ENCODE measurements at places on chromosomes 2 and 18. TPM values are rescaled to one million over a fixed set of nuclear protein-coding genes. Genes with fewer than 3 reads are reported as not detected.

FOXI3 gene
- total RNA-seq, result not detected

CDK15 gene
- 0.11 TPM for total RNA-seq

SNRPD1 gene
- total RNA-seq, result 13.7 TPM

SULT1C2 gene
- total RNA-seq, result 0.91 TPM

ZNG1B gene
- 35.7 TPM for total RNA-seq

DNAJB2 gene
- total RNA-seq, result 36.3 TPM

KCNE4 gene
- 63.8 TPM for total RNA-seq

SLC23A3 gene
- total RNA-seq, result 2.2 TPM

CD8A gene
- not detected for total RNA-seq

CHN1 gene
- total RNA-seq, result 4.7 TPM

Measured in articular chondrocyte of knee joint (primary cell).